NCI-H1048 (cell line): ENCODE measurements at places on chromosomes 16 and 17.

DNA sequence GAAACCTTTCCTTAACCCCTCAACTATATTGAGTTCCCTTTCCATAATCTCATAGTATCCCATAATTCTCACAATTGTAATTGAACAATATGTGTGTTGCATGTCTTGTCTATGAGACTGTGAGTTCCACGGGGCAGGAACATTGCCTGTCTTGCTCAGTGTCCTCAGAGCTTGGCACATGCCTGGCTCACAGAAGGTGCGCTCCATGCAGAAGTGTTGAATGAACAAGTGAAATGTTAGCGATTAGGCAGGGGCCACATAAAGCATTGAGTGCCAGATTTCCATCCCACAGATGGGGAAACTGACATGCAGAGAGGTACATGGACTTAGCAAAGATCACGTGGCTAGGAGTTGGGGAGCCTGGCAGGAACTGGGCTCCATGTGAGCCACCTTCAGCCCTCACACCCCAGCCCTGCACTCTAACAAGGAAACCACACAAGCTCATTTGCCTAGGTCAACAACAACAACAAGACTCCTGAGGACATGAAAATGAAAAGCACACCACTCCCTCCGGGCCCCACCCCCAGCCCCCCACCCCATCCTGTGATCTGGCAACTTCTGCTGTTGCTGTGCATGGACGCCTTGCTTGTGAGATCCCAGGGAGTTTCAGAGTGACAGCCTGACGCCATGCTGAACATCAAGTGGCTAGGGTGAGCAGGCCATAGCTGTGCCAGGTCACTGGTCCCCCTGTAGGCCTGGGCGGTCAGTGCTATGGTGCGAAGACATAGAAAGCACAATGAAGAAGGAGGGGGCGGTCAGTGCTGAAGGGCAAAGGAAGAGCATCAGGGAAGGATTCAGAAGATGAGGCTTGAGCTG lies 5.0 kb downstream of the PIK3R5 start:
- no peak for DNase-seq

GRCh38 chr16:71854369-71854948 lies 8.7 kb downstream of the ATXN1L start:
- DNase-seq = no peak

- DNase-seq = no peak
These were observed 84.2 kb upstream of the FOXF1 start for GRCh38 chr16:86426063-86426642.

DNA sequence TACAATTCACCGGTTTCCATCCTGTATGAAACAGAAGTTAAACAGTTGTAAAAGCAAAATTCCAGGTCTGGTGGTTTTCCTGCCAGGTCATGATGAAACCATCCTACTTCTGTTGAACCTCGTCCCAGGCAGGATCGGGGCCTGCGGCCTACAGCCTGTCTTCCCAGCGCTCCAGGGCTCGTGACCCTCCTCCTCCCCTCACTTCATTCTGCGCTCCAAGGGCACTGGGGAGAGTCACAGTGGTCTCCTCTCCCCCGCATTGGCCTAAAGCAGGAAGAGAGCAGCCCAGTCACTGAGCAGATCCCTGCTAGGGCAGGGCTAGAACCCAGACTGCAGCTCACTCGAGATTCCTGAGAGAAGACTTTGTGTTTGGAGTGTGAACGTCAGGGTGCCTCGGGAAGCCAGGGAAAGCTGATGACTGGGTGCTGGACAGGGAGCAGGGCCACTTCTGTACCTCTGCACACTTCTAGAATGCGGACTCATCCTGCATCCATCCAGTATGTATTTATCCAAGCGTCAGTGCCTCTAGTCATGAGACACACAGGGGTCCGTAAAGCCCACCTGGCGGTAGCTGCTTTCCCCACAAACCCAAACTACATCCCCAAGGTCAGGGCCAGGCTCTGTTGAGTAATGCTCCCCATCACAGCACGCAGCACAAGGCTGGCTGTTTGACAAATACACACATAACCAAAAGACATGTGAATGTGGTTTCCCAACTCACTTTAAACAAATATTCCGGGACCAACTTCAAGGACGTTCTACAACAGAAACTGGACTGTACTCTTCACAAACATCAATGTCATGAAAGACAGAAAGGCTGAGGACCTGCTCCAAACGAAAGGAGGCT lies 1.7 kb upstream of the ITGAE start:
- DNase-seq = no peak

DNA sequence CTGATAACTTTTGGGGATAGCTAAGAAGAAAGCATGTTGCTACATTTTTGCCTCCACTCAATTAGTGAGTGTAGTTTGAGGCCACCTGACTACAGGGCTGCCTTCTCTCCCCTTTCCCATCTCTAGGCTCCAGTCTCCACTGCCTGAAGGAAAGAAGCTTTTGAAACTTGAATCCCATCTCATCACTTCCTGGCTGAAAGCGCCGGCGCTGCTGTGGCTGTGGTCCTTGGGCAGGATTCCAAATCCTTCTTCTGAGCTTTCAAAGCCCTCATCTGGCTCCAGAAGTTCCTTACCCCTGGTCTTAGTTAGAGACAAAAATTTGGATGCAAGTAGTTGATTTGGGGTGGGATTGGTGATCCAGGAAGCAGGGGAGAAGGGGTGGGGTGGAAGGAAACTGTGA lies 119.4 kb downstream of the FOXL1 start:
- no peak for DNase-seq

- DNase-seq = peak; percentile 87
These were observed at the start of gene CDC42EP4 for GRCh38 chr17:73311781-73312641. Gene CDC42EP4 (minus strand): TSS chr17:73312001. CDS start chr17:73286500, 25,501 bp downstream.
